Mesothelial cell of epicardium (in vitro differentiated cells): ENCODE measurements at places on chromosomes 6 and 20. TPM values are rescaled to one million over a fixed set of nuclear protein-coding genes. Genes with fewer than 3 reads are reported as not detected.

CRIP3 gene
- 2.2 to 3.4 TPM (median 2.9 TPM) in 3 replicates for total RNA-seq

TPX2 gene
- total RNA-seq: 36.6 to 39.0 TPM (median 37.5 TPM) in 3 replicates

KCNQ5 gene
- 4.8 to 5.4 TPM (median 5.2 TPM) in 3 replicates for total RNA-seq

OR2H1 gene
- total RNA-seq: not detected in 3 replicates

LY6G6C gene
- total RNA-seq: 0.89 to 1.4 TPM (median 1.3 TPM) in 3 replicates

KIF25 gene
- total RNA-seq: 0.47 to 1.6 TPM (median 0.95 TPM) in 3 replicates

THBS2 gene
- 15.3 to 20.4 TPM (median 18.6 TPM) in 3 replicates for total RNA-seq

CST5 gene
- total RNA-seq: not detected in 3 replicates

GABRR2 gene
- total RNA-seq: 0.75 to 1.3 TPM (median 0.87 TPM) in 3 replicates

NXT1 gene
- 23.7 to 25.5 TPM (median 24.8 TPM) in 3 replicates for total RNA-seq

EDN1 gene
- total RNA-seq: 7.4 to 8.9 TPM (median 8.5 TPM) in 3 replicates

FAM162B gene
- 1.1 to 1.9 TPM (median 1.7 TPM) in 3 replicates for total RNA-seq

MCM8 gene
- 10.2 to 11.4 TPM (median 11.3 TPM) in 3 replicates for total RNA-seq

OR2B6 gene
- total RNA-seq: not detected in 3 replicates

MUC21 gene
- not detected in 3 replicates for total RNA-seq

PM20D2 gene
- 13.0 to 13.8 TPM (median 13.7 TPM) in 3 replicates for total RNA-seq

NCOA7 gene
- 43.5 to 52.4 TPM (median 45.7 TPM) in 3 replicates for total RNA-seq

EIF2S2 gene
- total RNA-seq: 45.5 to 46.7 TPM (median 46.1 TPM) in 3 replicates

RIPK1 gene
- 17.5 to 18.4 TPM (median 17.6 TPM) in 3 replicates for total RNA-seq

HLA-DMB gene
- not detected in 3 replicates for total RNA-seq

SLC22A7 gene
- not detected in 3 replicates for total RNA-seq

AP5S1 gene
- 13.8 to 14.5 TPM (median 14.0 TPM) in 3 replicates for total RNA-seq

PDYN gene
- not detected in 3 replicates for total RNA-seq

ZBP1 gene
- total RNA-seq: not detected in 3 replicates

SLC24A3 gene
- total RNA-seq: 3.2 to 3.3 TPM (median 3.3 TPM) in 3 replicates

GPR63 gene
- 17.5 to 18.5 TPM (median 17.9 TPM) in 3 replicates for total RNA-seq

PBOV1 gene
- total RNA-seq: not detected in 3 replicates

MAK gene
- total RNA-seq: 0.14 to 0.25 TPM (median 0.24 TPM) in 3 replicates

INSM1 gene
- total RNA-seq: not detected in 3 replicates

TGM2 gene
- 32.4 to 35.7 TPM (median 35.3 TPM) in 3 replicates for total RNA-seq

SLC2A4RG gene
- 114 to 122 TPM (median 122 TPM) in 3 replicates for total RNA-seq

CCN2 gene
- total RNA-seq: 683 to 766 TPM (median 697 TPM) in 3 replicates

TMEM244 gene
- total RNA-seq: not detected in 3 replicates

TRIM31 gene
- total RNA-seq: 0.58 to 0.68 TPM in 2 of 3 replicates, not detected in the other

CALHM5 gene
- 1.4 to 1.7 TPM (median 1.6 TPM) in 3 replicates for total RNA-seq

MYB gene
- total RNA-seq: 1.6 to 2.4 TPM (median 2.0 TPM) in 3 replicates

MUC22 gene
- not detected in 3 replicates for total RNA-seq

ZNF831 gene
- 0.02 to 0.05 TPM (median 0.02 TPM) in 3 replicates for total RNA-seq

TOP1 gene
- total RNA-seq: 76.0 to 78.6 TPM (median 76.7 TPM) in 3 replicates

TRIM10 gene
- total RNA-seq: not detected in 3 replicates

BMP2 gene
- total RNA-seq: 9.2 to 10.5 TPM (median 9.4 TPM) in 3 replicates

BICRAL gene
- 12.5 to 13.2 TPM (median 12.7 TPM) in 3 replicates for total RNA-seq

TFEB gene
- 3.2 to 4.4 TPM (median 3.8 TPM) in 3 replicates for total RNA-seq

SEL1L2 gene
- total RNA-seq: not detected in 3 replicates

BPIFB2 gene
- total RNA-seq: not detected in 3 replicates
